ENCODE measurements at places on chromosomes 2 and 18.
A peak's percentile ranks its signal among the peaks of the same experiment; 100 is the strongest.

GRCh38 chr18:73842795-73843394, 304.7 kb downstream of the FBXO15 start:
- no peak for DNase-seq

DNA sequence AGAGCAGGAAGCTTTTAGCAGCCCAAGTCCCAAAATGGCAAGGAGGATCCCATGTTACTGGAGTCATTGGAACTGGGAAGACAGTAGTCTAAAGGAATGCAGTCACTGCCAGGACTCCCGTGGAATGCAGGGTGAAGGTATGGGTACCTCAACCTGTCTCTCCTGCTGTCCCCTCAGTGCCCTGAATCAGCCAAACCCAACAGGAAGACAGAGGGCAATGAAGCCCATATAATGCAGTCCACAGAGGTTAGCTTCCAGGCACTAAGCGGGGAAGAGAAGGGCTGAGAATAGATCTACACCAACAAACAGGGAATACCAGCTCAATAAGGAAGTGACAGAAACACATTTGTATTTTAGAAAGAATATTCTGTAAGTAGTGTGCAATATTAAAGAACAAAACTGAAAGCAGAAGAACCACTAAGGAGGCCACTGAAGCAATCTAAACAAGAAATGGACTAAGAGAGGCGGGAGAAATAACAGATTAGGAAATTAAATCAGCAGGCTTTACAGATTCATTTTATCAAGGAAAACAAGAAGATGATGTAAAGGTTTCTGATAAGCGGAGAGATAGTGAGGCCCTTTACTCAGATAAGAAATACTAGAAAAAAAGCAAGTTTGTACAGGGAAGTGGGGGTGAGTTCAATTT, 8.3 kb downstream of the NEMP2 start:
- no peak for DNase-seq

GRCh38 chr2:171419333-171419732, 14.5 kb downstream of the METTL8 start:
- DNase-seq = no peak

DNA sequence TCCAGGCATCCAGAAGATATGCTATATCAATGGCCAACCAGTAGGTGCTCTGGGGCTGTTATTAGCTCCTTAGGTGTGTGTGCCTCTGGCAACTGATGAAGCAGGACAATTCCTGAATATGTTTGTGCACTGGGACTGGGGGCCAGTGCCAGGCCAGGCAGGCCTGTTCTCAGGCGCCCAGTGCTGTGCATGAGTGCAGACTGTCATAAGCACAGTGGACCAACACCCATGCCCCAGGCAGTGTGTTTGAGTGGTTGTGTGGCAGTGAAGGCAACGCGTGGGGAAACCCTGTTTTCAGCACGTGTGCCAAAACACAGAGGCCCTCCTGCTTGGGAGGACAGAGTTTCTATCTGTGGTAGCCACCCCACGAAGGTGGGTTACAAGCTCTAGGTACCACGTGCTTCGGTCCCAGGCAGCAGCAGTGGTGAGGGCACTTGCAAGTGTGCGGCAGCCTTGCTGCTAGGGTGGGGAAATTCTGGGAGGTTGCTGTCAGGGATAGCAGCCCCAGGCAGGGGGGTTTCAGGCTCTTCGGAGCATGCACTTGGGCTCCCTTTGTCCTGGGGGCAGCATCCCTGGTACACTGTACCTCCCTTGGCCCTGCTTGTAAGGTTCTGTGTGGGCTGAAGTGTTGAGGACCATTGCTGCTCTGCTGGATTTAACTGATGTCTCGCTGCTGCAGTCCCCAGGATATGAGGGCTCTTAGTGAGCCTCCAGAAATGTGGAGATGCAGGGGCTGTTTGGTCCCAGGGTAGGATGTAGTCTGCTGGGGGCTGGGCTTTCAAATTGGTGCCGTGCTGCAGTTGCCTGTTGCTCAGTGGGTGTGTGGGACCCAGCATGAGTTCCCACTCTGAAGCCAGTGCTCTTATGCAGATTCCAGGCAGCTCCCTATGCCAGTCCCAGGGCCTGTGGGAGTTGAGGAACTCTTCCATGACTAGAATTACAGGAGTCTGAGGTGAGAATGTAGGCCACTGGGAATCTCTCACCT, 280.9 kb downstream of the RPRM start:
- DNase-seq = no peak

DNA sequence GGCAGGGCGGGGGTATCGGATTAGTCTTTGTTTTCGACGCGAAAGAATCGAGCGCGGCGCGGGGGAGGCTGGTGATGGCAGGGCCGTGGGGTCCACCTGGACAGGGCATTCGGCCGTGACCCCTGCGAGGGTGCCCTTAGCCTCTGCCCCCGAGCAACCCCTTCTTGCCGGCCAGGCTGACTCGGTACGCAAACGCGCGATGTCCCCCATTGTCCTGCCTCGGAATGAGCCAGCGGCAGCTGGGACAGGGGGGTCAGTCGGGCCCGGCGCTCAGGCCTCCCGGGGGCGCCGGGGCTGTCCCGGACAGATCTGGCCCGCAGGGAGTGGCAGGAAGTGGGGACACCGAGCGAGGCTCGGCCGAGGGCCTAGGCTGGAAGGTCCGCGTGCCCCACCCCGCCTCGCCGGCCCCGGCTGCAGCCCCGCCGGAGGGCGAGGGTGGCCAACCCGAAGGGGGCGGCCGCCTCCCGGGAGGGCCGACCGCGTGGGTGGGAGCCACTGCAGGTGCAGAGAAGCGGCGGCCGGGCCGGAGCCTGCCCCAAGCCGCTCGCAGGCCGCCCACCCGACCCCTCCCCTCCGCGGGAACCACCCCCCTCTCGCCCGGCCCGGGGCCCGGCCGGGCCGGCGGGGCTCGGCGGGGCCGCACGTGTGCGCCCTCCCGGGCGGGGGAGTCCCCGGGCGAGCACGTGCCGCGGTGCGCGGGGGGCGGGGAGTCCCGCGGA, at the start of gene TET3:
TSS of gene TET3 (plus strand) at position 708 of the 719 bp plus-strand sequence. CDS start 1,494 bp downstream, outside the sequence.
- DNase-seq = no peak

- peak; percentile 66 for DNase-seq
Observed at GRCh38 chr2:106885971-106886915, at the start of gene ST6GAL2. ST6GAL2 (minus strand) TSS chr2:106886167; CDS start chr2:106843977, 42,190 bp downstream.

GRCh38 chr2:113720167-113720566, 36.3 kb downstream of the SLC35F5 start:
- DNase-seq = no peak

DNA sequence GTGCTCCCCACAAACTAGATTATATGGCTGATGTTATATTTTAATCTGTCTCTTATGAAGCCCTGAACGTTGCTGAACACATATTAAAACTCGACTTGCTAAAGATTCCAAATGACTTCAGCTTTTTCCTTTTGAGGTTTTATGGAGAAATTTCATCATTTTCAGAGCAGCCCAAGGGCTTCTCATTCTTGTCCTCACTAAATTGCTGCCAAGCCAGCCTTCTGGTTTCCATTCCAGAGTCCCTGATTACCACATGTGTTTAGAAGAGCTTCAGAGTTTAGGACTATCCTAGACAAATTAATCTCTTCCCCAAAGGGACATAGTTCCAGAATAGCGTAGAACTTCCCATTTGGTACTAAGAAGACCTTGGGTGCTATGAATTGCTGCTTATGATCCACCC, 77.8 kb upstream of the CCDC195 start:
- DNase-seq = no peak

- no peak for DNase-seq
Observed at GRCh38 chr18:24238387-24238786, 99.5 kb downstream of the CABYR start.

DNA sequence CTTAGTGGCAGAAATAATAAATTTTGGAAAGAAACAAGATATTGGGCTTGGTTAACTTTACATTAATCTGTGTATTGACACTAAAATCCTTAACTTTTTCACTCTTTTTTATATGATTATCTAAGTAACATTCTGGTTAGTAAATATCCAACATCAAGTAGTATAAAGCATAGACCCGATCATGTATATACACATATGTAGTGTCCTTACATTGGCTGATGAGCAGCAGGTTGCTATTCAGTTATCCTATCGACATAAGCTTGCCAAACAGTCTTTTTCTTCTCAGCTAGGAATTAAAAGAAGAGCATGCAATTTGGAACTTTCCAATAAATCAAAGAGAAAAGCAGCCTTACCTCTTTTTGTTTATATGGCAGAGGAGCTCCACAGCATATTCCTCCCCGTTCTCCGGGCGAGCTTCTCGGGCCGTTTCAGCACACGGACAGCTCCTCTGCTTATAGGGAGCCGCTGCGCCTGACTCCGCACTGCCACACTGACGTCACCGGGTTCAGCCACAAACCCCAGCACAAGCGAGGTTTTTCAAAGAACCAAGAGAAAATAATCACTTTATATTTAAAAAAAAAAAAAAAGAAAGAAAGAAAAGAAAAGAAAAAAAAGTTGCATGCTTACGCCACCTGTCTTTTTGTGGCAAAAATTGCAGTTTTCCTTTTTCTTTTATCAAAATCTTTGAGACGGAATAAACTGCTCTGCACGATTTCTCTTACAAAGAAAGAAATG, at the start of gene SCG2:
TSS of gene SCG2 (minus strand) at position 430 of the 735 bp plus-strand sequence. CDS start 3,079 bp downstream, outside the sequence.
- peak; percentile 85 for DNase-seq

GRCh38 chr2:182915369-182916326, 49.2 kb upstream of the FRZB start:
- DNase-seq = no peak

DNA sequence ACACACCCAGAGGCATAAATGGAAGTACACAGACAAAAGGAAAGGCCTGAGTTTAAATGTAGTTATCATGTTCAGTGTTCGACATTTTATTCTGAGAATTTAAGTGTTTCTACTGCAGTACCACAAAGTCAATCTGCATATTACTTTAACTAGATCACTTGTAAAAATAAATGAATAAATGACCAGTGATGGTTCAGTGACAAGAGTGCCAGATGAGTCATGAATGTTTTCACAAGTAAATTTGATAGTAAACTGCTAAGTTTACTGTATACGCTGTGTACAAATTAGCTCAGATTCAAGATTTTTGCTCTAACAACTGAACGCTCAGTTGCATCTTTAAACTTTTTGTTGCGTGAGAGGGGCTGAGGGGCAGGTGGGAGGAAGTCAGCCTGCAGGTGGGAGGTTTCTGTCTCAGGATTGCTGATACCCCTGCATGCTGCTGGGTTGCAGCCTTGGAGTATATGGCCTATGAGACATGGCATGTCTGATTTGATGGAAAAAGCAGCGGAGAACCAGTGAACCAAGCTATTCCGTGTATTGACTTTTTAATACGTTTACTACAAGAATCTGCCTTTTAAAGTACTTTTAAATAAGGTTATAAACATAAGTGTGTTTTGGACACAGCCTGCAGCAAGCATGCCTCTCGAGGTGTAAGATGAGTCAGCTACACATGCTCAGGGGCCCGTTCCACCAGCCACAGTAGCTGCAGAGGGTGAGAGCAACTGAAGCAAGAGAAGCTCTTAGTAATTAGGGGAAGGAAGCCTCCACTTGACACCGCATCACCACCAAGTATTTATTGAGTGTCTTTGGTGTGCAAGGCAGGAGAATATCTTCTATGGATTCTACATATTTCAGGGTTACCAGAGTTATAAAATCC, 245.1 kb downstream of the NEDD4L start:
- DNase-seq = no peak

GRCh38 chr18:10353791-10354190, 100.6 kb upstream of the APCDD1 start:
- DNase-seq = no peak

DNA sequence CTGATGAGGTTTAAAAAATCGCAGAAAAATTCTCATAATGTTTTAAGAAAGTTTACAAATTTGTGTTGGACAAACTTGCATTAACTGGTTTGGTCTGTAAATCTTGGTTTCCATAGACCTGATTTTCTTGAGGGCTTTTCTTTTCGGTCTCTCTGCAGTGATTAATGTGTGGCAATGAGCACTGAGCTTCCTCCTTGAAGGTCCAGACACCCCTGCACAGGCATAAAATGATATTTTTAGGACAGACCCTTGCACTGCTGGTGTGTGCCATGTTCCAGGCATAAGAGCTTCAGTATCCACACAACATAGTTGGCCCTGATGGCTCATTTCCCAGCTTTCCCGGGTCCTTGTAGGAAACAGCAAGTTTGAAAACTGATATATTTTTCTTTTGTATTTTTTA, 33.7 kb downstream of the MRPL33 start:
- no peak for DNase-seq

- DNase-seq = peak; percentile 36
Observed at GRCh38 chr2:127098711-127099110, 8.2 kb downstream of the BIN1 start.

GRCh38 chr18:74473976-74474640, 17.0 kb upstream of the DIPK1C start:
- no peak for DNase-seq

DNA sequence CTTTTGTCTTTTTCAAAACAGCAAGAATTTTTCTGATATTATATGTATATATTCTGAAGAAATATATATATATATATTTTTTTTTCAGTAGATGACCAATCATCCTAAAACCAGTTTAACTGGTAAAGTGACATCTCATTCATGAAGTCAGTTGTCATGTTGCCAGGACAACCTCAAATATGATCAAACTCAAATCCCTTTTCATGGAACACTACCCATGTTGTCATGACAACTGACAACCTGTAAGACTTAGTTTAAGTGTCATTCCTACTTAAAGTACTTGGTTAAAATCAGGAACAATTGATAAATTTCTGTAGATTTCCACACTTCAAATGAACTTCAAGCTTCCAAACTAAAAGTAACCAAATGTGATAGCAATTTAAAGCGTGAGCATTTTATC, 101.8 kb upstream of the ERBB4 start:
- no peak for DNase-seq

GRCh38 chr18:29749704-29750103, 1292.8 kb downstream of the DSC3 start:
- DNase-seq = no peak

GRCh38 chr18:75698861-75699260, 271.4 kb upstream of the SMIM21 start:
- DNase-seq = no peak

DNA sequence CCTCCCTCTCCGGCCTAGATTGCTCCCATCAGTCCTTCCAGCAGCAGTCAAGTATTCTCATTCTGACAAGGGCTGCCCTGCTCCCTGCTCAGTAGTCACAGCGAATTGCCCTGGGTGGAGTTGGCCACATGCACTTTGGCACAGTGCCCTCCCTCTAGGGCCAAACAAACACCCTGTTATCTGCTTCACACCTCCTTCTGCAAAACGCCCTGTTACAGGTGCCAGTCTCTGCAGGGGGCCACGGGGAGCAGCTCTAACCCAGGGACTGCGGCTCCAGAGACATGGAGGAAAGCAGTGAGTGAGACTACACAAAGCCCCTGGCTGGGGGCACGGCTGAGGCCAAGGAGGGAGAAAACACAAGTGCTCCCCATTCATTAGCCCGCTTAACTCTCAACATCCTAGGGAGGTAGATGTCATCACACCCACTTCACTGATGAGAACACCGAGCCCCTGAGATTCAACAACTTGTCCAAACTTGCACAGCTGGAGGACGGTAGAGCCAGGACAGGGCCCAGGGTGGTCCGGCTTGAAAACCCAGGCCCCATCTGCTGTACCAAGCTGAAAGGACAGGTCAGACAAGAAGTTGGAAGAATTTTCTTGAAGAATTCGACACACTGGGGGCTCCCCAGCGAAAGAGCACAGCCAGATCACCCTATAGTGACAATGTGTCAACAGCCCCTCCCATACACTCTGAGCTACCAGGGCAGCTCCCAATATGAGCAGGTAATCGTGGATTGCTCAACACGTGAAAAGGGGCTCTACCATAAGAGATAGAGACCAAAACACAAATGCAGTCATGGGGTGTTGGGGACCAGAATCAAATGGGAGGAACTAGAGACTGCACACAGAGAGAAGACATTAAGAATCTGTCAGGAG, 8.7 kb upstream of the TFCP2L1 start:
- DNase-seq = no peak

- DNase-seq = no peak
Observed at GRCh38 chr2:219104107-219105035, 43.6 kb upstream of the IHH start.

- DNase-seq = no peak
Observed at GRCh38 chr2:222916229-222917197, 55.7 kb downstream of the ACSL3 start.

- no peak for DNase-seq
Observed at GRCh38 chr2:120985174-120985996, 249.7 kb downstream of the GLI2 start.

Data from left hindlimb (tissue), 1 donor.